A549 treated with ZK216348 at 1 μM for 4 hours (cell line): ENCODE measurements at places on chromosomes 1 and 21. TPM values are rescaled to one million over a fixed set of nuclear protein-coding genes. Genes with fewer than 3 reads are reported as not detected.

EXTL1 gene
- 0.05 TPM in 1 of 5 replicates, not detected in the others for total RNA-seq

PRR9 gene
- total RNA-seq = not detected in 5 replicates

FAM177B gene
- not detected in 5 replicates for total RNA-seq

LAMTOR2 gene
- total RNA-seq = 133 to 163 TPM (median 154 TPM) in 5 replicates

DYNLT5 gene
- not detected in 5 replicates for total RNA-seq

FBXO2 gene
- total RNA-seq = 6.1 to 12.5 TPM (median 9.1 TPM) in 5 replicates

FAM72B gene
- total RNA-seq = 3.9 to 7.2 TPM (median 6.4 TPM) in 5 replicates

GPR25 gene
- total RNA-seq = not detected in 5 replicates

TRNP1 gene
- total RNA-seq = 171 to 270 TPM (median 266 TPM) in 5 replicates
